ENCODE measurements at places on chromosomes 1 and 21.

- no peak for DNase-seq
These were observed 96.6 kb downstream of the FGGY start for GRCh38 chr1:59393211-59394180.

DNA sequence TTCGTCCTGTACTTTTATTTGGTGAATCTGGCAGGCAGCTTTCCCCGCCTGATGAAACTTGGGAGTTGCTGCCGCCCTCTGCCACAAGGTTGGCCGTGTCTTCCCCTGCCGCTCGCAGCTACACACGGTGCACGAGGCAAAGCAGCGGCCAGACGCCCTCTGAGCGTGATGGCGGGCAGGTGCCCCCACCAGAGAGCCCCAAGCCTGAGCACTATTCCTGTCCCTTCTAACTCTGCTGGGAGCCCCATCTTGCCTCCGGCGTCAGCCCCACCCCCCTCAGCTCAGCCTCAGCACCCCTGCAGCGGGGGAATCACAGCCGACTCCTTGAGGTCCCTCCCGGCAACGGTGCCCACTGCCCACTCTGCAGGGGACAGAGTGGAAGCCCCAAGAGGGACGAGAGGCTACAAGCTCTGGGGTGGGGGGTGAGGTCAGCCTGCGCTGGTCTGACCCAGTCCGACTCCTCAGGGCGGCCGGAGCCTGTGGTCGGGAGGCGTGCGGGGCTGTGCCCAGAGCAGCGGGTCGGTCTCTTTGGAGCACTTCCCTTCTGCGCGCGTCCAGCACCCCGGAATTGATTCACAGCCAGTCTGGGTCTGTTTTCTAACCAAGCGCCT, 41.3 kb downstream of the RIPK4 start:
- DNase-seq = no peak

GRCh38 chr1:66779475-66780078, 21.5 kb downstream of the INSL5 start:
- no peak for DNase-seq

- no peak for DNase-seq
These were observed 129.1 kb downstream of the S1PR1 start for GRCh38 chr1:101365878-101366277.

DNA sequence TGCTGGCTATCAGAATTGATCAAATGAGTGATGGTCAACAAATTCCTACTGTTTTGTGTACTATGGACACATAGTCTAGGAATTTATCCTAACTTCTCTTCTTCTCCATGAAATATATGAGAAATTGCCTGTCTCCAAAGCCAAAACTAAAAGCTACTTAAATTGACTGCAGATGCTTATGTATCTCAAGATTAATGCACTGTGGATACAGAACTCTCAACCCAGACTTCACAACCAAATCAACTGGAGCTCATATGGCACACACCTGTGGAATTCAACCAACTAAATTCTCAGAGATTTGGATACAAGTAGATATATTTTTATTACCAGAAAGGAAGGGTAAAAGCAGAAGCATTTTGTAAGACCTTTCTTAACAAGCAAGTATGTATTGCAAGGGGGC, 566.1 kb downstream of the LTN1 start:
- no peak for DNase-seq

GRCh38 chr1:208213786-208214185, 30.4 kb downstream of the PLXNA2 start:
- no peak for DNase-seq

DNA sequence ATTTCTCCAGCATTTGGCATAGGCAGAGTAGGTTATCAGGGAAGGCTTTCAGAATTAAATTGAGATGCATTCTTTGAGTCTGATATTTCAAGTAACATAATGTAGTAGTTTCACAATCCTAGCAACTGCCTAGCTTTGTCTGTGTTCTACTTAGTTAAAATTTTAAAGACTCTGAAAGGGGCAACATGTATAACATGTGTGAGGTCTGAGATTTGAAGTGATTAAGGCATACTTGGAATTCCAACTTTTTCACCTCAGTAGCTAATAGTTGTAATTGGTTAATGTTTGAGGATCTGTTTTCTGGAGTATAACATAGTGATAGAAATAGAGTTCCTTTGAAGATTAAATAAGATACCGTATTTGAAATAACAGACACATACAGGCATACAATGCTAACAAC, 335.2 kb upstream of the BEND5 start:
- no peak for DNase-seq

GRCh38 chr1:175788586-175789252, 45.3 kb upstream of the TNR start:
- no peak for DNase-seq

DNA sequence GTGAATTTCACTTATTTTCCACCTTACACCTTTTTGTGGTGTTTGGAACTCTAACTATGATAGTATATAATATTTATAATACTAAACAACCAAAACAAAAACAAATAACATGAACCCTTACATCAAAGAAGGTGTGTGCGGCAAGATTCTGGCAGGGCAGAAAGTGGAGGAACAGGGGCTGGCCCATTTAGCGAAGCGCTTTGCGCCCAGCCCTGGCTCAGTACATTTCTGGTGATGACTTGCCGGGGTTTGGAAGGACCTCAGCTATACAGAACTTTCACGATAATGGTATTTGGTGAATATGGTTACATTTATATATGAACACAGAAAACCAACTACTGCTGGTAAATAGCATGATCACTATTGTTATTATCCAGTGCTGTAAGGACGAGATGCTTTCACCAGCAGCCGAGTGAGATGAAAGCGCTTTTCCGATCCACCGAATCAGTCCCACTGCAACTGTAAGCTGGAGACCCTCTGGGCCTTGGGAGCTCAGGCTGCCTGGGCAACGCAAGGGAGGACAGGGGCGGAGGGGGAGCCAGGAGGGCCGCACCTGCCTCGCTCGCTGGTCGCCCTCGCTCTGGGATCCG, 63.9 kb downstream of the CD247 start:
- DNase-seq = no peak

DNA sequence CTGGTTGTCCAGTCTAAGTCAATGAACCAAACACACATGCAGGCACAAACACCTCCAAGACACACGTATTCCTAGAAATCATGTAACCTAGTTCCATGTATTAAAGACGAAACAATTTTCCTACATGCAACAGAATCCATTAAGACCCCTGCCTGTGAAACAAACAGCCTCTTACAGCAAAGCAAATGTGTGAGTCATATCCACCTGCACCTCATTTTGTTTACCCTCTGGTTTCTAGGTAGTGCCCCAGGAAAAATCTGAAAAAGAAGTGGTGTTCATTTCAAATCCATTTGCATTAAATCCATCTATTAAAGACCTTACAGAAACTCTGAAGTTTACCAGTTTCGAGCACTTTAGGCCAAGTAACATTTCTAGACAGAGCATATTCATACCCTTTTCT, 74.1 kb downstream of the VCAM1 start:
- DNase-seq = no peak

DNA sequence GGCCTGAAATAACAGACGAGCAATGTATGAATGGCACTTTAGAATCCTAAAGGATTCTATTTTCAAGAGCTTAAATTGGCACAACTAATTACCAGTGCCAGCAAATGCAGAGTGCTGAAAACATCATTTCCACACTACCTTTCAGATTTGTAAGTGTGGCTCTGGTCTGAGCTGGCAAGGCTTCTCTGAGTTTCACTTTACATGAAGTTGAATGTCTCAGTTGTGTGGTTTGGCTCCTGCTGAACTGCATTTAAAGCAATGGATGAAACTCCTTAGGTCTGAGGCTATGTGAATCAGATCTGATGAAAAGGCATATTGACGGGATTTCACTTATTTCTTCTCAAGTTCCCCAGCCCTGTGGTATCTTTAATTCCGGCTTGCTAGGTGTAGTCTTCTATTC, 114.8 kb upstream of the PTGFR start:
- DNase-seq = no peak

DNA sequence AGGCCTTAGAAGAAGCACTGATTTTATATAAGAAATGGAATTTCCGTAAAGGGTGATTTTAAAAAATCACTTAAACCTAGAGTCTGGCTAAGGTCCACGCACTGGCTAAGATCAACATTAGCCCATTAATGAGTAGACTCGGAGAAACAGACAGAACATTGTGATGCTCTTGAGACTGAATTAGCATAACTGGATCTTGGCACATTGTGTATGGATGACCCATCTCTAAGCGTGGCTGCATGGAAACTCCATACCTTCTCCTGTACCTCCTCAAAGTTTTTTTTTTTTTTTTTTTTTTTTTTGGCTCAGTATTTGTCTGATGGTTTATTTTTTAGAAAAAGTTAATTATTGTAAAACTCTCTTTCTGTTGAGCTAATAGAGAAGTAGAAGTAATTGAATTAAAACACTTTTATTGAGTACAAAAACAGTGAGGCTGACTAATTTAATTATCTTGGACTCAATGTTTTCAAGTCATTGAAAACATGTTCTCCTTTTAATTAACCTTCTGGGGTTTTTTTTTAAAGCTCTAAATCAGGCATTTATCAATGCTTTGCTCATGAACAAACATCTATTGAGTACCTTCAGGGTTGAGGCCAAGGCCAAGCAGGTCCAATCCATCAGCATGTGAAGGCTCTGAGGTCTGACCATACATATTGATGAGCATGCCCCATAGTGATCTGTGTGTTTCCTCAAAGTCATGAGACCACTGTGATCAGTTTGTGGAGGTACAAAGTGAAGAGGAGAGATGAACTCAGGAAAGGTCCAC, 74.0 kb downstream of the TLR5 start:
- no peak for DNase-seq

GRCh38 chr1:223147873-223148272, 4.8 kb upstream of the TLR5 start:
- no peak for DNase-seq

DNA sequence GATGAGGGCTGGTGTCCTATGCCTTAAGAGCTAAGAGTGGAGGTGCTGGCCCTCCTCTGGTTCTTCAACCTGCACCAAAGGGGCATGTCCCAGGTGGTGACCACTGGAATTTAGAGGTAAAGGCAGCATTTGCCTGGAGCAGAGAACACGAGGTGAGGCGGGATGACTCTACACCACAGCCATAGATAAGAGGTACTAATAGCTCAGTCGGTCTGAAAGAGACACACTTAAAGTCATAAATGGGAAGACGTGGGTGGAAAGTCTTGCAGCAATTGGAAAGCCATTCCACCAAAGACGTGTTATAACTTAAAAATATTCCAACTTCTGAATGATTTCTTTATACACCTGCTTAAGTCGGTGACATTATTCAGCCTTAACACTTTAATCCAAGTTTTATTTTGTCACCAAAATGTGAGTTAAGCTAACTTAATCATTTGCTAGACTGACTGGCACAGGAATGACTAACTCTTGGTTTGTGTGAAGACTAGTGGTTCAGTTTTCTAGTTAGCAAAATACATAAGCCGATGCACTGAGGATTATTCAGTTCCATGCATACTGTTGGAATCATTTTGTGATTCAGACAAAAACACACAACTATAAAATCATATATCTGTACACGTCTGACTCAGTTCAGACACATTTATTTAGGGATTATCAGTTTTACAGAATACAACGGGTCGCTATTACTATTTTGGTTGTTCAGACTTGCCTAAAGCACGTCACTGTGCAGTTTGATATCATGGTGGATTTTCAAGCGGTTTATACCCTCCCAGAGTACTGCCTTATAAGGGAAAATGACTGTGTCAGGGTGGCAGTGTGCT, 4.6 kb upstream of the ETS2 start:
- DNase-seq = no peak

DNA sequence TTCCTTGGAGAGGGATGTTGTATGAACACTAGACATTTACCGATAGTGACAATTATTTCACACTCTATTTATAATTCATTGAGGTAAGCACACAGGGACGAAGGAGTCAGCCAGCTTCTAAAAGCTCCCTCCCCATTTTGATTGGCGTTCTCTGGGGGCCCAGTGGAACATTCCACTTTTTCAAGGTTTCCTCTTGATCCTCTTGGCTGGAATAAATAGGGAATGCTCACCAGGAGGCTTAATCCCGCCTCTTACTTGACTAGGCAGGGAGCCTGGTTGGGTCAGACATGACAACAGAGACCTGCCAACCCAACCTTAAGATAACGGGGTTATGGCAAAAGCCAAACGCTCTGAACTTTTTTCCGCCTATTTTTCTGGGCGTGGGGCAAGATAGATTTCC, 974 bp downstream of the ACTN2 start:
- DNase-seq = no peak

GRCh38 chr21:33265664-33266049, 510 bp upstream of the IL10RB start:
- no peak for DNase-seq

GRCh38 chr1:244962130-244962529, 97.8 kb upstream of the HNRNPU start:
- no peak for DNase-seq

DNA sequence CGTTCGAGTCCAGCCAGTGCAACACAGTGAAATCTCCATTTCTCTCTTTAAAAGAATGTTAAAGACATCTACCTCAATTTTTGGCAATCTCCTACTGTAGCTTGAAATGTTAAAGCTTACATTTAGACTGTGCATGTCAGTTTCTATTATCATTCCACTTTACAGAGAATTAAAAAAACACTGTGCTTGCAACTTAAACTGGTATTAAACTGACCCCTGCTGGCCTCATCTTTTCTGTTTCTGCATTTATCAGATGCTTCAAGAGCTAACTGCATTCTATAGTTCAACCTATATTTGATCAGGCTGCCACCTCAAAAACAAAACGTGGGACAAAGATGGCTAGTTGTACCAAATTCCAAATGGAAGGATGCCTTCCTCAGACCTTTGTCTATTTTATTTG, 226.5 kb downstream of the SMYD3 start:
- DNase-seq = no peak

DNA sequence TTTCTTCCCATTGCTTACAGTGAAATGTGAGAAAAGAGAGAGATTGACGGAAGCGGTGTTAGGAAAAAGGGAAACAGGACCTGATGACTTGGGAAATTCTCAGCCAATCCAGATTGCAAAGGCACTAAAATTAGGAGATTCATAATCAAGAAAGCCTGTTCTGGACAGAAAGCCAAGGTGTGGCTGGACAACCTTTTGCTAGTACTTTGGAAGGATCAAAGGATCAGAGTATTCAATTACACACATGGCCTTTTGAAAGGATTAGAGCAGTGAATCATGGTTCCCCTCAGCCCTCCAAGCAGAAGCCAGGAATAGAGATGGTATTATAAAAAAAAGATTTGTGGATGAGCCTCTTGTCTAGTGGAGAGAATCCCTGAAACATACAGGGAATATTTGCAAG, 669.8 kb upstream of the ADAMTS5 start:
- no peak for DNase-seq

DNA sequence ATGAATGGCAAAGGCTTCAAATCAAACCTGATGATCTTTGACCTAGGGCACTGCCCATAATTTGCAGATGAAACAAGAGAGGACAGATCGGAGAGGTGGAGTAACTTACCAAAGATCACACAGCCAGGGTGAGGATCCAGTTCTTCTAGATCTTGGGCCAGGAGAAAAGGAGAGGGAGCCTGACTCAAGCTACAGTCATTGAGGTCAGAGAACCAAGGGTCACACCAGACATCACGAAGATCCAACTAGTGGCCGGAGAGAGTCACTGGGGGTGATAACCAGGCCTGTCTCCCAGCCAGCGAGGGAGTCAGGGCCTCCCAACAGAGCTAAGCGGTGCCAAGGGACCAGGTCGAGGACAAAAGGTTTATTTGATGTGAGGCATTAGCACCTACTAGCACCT, 115.0 kb downstream of the RIPK4 start:
- no peak for DNase-seq

- DNase-seq = no peak
These were observed 18.5 kb downstream of the OPTC start for GRCh38 chr1:203512517-203512847.

All from effector CD8-positive, alpha-beta T cell (primary cell).